ENCODE measurements at places on chromosomes 2 and 18.
A peak's percentile ranks its signal among the peaks of the same experiment; 100 is the strongest.

DNA sequence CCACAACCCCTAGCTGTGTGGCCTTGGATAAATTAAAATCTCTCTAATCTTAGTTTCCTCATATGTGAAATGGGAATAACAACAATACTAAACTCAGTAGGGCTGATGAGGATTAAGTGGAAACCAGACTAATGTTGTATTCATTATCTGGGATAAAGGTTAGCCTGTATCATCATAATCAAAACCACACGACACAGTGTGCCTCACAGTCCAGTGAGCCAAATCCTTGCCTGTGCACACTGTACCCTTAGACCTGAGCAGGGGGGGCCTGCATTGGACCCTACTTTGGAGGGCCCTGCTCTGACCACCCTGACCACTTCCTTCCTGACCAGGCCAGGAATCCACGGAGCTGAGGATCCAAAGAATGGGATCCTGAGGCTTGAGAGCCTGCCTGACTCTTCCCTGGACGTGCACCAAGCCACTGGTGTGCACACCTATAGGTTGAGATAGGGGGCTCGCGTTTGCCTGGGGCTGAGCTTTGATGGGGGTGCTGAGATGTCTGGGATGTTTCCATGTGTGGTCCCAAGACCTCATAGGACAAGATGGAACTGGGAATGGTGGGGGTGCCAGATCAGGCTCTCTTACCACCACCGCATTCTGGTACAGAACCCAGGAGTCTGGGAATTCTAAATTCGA is 69.7 kb downstream of the TGOLN2 start:
- DNase-seq = no peak

- no peak for DNase-seq
Measured at GRCh38 chr2:38935568-38936172, 46.0 kb downstream of the ARHGEF33 start.

DNA sequence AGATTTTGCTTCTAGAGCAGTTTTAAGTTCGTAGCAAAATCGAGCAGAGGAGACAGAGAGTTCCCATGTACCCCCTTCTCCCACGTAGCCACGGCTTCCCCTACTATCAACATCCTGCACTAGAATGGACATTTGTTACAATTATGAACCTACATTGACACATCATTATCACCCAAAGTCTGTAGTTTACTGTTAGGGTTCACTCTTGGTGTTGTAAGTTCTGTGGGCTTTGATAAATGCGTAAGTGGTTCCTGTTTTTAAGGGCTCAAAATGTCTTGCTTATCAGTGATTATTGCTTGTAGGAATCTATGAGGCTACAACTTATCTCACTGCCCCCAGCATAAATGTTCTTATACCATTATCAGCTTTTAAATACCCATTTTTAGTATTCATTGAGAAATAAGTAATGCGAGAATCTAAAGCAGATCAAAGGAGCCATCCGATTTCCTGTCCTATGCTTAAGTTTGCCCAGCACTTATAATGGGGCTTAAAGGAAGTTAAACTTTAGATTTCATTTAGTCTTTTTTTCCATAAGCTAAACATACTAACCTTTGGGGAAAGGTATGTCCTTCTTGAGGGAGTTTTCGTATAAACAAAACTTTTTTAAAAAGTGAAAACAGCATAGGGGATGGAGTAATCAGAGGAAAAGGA is 118.7 kb downstream of the HAUS1 start:
- no peak for DNase-seq

DNA sequence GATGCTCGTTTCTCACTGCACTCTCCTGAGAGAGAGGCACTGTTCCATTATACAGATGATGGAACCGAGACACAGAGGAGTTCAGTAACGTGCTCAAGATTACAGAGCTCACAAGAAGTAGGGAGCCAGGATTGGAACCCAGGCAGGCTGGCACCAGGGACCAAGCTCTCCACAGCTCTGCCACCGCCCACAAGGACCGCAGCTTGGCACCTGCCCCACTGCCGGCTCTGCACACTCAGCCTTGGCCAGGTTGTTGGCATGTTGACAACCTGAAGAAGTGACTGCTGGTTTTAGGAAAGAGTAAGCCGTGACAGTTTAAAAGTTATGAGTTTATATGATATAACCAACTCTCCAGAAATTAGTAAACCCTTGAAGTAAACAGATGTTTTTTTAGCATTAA is 48.0 kb upstream of the ITM2C start:
- no peak for DNase-seq

GRCh38 chr2:33034784-33035183 is 88.0 kb downstream of the LTBP1 start:
- DNase-seq = peak; percentile 34

GRCh38 chr2:210461401-210461800 is 15.2 kb downstream of the LANCL1 start:
- no peak for DNase-seq

DNA sequence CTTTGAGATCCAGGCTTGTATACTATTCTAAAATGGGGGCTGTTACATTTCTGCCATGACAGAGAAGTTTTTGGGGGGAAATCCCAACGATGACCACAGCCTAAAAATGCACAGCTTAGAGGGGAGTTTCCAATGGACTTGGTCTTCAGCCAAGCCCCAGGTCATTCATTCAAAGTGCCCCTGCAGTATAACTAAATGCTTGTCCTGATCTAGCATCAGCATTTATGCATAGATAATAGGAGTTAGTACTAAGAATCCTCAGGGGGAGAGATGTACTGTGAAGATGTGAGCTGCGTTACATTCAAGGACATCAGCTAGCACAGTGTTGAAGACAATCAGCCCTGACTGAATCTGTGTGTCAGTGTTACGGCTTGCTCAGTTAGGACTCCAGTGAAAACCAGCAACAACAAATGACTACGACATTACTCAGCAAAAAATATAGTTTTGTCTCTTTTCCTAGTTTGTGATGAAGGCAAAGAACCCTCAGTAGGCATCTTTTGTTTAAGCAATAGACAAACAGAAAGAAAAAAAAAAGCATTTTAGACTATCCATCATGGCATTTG is 160.9 kb downstream of the ZEB2 start:
- DNase-seq = no peak

DNA sequence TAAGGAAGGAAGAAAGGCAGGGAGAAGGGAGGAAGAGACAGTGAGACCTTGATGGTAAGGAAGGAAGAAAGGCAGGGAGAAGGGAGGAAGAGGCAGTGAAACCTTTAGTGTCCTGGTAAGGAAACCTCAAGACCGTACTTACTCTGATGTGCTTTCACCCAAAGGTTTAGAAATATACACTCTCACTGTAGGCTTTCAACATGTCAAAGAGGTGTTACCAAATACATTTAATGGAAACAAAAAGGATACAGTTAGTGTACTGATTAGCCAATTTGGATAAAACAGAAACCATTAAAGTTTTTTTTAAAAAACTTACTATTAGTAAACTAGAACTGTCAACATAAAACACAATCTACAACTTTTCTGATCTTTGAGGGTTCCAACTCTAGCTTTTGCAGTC is 7.1 kb downstream of the FBXO15 start:
- no peak for DNase-seq

DNA sequence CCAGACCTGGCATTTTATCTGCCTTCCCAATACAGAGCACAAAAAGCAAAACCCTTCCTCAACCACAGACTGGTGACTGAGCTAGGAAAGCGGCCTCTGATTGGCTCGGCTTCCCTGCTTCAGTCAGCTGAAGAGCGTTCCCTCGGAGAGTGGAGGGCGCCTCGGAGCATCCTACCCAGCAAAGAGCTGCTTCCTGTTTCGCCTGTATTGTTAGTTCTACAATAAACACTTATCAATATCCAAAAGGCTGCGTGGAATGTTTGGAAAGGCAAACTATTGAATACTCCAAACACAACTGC is 125.0 kb downstream of the CACNB4 start:
- DNase-seq = peak; percentile 27

GRCh38 chr18:12569791-12570190 is 88.1 kb downstream of the SPIRE1 start:
- no peak for DNase-seq

- DNase-seq = no peak
Measured at GRCh38 chr2:169363560-169364150, 1.3 kb upstream of the LRP2 start.

All from uterus (tissue), 4 donors.